Prostate gland (tissue), 2 donors: ENCODE measurements at places on chromosomes 12 and 14. TPM values are rescaled to one million over a fixed set of nuclear protein-coding genes. Genes with fewer than 3 reads are reported as not detected.

The ZNF385A gene
- total RNA-seq = 29.4 TPM

The DBX2 gene
- total RNA-seq = not detected

The ITPR2 gene
- total RNA-seq = 44.4 TPM

The GPR162 gene
- 4.4 TPM for total RNA-seq

The ARHGEF40 gene
- total RNA-seq = 12.4 TPM

The POTEG gene
- total RNA-seq = 42.6 TPM

The SUSD6 gene
- total RNA-seq = 52.3 TPM

The PMCH gene
- not detected for total RNA-seq

The ZNF410 gene
- total RNA-seq = 56.5 TPM

The CCDC177 gene
- 0.28 TPM for total RNA-seq

The AHNAK2 gene
- total RNA-seq = 18.3 TPM

The KDM5A gene
- total RNA-seq = 38.5 TPM

The CLEC7A gene
- 4.6 TPM for total RNA-seq

The CLEC4D gene
- not detected for total RNA-seq

The VRTN gene
- not detected for total RNA-seq

The NOVA1 gene
- 1.8 TPM for total RNA-seq

The BDKRB1 gene
- total RNA-seq = not detected

The CGRRF1 gene
- 17.1 TPM for total RNA-seq

The RABGGTA gene
- total RNA-seq = 45.5 TPM

The CPNE6 gene
- 8.8 TPM for total RNA-seq

The TMCC3 gene
- 15.4 TPM for total RNA-seq

The ANO4 gene
- total RNA-seq = 8.5 TPM

The DEPDC4 gene
- total RNA-seq = 18.0 TPM

The PLEK2 gene
- 8.1 TPM for total RNA-seq

The TMEM119 gene
- 19.1 TPM for total RNA-seq

The PTPN11 gene
- total RNA-seq = 61.3 TPM

The SUDS3 gene
- 62.0 TPM for total RNA-seq

The NKX2-8 gene
- 35.6 TPM for total RNA-seq
